ENCODE measurements at places on chromosomes 4 and X.

- no peak for DNase-seq
Observed at GRCh38 chr4:184280137-184280536, 62.5 kb upstream of the ENPP6 start.

- DNase-seq, result no peak
Observed at GRCh38 chr4:182189103-182189878, 53.9 kb upstream of the TENM3 start.

DNA sequence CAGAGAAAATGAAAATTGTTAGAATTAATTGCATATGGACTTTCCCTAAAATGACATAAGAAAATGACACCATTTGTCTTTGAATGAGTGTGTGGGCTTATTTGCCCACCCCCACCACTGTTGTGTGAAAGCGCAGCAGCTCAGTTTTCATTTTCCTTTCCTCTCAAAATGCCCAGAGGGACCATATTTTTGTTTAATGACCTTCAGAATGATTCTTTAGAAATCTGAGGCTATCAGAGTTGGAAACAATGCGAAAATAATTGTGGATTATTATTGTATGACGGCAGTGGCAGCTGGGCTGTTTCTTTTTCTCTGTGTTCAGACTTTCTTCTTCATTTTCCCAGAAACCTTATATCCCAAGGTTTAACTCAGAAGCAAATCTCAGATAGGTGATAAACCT is 44.6 kb upstream of the TEX13A start:
- DNase-seq, result no peak

GRCh38 chr4:109276482-109277095 is 25.9 kb downstream of the COL25A1 start:
- DNase-seq, result no peak

DNA sequence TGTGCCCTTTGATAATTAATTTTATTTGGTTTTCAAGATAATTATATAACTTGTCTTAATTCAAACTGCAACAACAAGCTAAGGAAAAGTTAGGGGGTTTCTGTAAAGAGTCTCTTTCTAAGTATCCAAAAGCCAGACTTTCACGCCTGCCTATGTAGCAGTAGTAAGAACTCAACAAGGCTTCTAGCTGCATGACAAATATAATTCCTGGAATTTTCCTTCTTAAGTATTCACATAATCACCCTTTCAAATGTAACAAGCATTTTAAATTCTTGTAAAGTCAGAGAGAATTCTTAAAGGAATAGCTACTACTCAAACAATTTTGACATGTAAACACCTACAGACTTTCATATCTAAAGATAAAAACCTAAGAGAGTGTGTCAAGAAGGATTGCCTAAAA is 189.7 kb upstream of the NDST3 start:
- no peak for DNase-seq

- no peak for DNase-seq
Observed at GRCh38 chr4:101055392-101055791, 291.9 kb downstream of the PPP3CA start.

- no peak for DNase-seq
Observed at GRCh38 chr4:185950891-185951290, 118.1 kb upstream of the TLR3 start.

DNA sequence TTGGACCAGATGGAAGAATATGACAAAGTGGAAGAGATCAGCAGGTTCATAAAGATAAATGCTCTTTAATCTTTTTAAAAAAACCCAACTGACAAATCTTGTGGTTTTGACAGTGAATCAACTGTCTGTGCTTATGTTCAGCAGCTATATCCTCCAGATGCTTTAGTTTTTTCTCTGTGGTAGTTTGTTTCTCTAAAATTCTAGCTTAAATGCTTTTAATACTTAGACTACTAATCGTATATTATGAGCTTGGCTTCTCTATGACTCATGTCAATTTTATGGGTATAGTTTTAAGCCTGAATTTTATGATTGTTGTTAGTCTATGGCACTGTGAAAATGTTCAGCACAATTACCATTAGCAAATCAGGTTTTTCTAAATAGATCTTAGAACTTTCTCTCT is 12.9 kb downstream of the HHIP start:
- DNase-seq, result no peak

DNA sequence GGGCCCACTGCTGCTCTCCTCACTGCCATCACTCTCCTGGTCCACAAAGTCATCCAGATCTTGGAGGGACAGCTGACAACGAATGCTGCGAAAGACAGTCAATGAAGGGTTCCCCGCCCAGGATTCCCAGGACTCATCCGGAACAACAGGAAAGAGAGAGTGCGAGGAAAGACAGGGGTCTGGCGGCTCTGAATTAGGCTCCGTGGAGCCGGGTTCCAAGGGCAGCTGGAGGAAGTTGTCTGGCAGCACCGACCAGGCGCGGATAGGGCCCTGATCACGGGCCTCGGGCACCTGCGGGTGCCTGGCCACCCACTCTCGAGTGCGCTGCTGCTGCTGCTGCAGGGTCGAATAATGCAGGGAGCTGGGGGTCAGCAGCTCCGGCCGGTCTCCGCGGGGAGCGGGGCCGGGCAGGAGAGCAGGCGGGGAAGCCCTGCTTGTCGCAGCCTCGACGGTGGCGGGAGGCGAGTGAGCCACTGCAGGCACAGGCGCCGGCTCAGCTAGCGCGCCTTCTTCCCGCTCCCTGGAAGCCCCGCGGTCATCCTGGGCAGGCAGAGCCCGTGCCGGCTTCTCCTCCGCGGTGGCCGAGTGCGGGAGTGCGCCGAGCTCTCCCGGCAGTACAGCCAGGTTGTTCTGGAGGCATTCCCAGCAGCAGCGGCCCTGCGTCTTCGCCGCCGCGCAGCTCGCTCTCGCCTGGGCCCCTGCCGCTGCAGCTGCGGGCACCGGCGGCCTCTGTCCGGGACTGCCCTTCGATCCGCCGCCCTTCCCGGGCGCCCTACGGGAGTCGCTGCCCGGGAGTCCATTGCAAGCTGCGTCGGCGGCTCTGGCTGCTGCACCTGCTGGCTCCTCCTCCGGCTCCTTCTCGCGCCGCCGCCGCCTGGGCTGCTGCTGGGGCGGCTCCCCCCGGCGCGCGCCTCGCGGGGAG is 1.1 kb downstream of the SOWAHB start:
- no peak for DNase-seq

GRCh38 chr4:53586121-53586816 is 5.0 kb downstream of the LNX1 start:
- DNase-seq, result no peak

DNA sequence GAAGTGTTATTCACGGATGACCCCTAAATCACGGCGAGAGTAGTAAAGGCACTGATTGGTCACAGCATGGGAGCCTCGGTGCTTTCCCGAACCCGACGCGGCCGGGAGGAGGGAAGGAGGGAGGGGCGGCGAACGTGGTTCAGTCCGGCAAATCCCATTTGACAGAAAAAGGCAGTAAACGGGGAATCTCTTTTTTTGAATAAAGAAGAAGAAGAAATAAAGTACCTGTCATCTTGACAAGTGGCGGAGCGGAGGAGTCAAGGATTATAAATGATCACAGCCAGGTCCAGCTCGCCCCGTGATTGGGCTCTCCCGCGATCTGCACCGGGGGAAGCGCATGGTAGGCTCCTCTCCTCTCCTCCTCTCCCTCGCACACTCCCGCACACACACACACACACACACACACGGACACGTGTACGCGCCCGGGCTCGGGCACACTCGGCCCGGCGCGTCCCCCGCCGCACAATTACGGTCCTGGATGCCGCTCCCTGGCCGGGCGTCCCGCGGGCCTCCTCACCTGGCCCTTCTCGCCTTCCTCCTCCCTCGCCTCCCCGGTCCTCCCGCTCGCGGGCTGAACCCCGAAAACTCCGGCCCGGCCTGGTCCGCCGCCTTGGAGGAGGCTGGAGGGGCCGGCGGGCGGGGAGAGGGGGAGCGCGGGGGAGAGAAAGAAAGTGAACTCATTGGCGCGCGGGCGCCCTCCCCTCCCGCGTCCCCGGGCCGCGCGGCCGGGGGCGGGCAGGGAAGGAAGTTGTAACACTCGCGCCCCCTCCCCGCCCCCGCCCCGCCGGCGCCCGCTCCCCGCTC is 99.2 kb upstream of the TENM3 start:
- DNase-seq, result no peak

- no peak for DNase-seq
Observed at GRCh38 chr4:5895287-5895686, 2.4 kb upstream of the CRMP1 start.

DNA sequence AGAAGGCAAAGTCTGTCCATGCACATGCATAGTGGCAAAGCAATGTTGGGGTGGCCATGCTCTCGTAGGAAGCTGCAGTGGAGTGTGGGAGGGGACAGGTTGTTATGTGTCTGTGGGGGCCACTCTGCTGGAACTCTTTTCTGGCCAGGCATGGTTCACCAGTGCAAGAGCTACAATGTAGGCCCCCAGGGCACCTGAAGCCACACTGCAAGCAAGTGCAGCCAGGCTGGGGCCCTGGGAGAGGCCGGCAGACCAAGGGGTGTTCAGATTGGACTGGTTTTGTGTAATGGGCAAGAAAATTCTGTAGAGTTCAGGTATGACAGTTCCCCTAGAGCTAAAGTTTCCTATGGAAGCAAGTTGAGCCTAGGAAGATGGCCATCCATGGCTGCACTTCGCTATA is 97.0 kb upstream of the ZC4H2 start:
- DNase-seq, result no peak

GRCh38 chr4:182236186-182236585 is 7.0 kb upstream of the TENM3 start:
- DNase-seq, result no peak

- DNase-seq, result no peak
Observed at GRCh38 chr4:57013543-57014120, 34.9 kb downstream of the POLR2B start.

DNA sequence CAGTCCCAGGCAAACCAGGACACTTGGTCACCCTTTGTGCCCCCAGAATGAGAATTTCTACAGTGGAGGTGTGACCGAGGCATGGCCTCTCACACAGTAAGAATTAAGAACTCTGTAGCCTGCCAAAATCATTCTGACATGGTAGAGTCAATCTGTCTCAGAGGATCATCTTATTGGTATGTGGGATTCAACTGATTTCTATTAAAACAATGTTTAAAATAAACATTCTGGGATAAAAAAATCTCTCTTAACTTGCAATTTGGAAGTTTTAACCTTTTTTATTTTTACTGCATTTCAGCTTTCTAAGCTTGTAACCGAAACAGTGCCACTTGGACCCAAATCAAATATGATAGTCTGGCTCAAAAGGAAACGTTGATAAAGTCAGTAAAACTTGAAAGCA is 165.4 kb upstream of the LDB2 start:
- DNase-seq, result no peak

DNA sequence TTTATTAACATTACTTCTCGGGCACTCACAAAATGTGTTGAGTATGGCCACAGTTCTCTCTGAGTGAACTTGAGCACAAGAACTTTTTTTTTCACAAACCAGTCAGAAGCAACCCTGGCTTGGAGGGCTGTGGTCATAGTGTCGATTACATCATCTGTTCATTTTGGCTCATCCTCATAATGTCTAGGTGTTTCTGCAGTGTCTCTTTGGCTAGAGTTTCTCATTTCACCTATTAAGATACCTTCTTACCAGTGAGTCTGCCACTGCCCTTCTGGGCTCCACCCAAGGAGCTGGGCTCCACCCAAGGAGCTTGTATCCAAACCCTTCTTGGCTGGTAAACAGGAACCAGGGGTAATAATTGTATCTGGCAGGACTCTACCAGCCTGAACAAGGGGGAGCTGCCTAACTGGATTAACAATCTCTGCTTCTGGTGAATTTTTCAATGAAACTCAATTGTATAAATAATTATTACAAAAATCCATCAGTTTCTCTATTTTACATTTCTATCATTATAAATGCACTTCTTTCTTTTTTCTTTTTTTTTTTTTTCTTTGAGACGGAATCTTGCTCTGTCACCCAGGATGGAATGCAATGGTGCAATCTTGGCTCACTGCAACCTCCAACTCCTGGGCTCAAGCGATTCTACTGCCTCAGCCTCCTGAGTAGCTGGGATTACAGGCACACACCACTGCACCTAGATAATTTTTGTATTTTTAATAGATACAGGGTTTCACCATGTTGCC is 667.7 kb upstream of the SLIT2 start:
- no peak for DNase-seq

- DNase-seq, result no peak
Observed at GRCh38 chr4:88937081-88937480, 119.9 kb downstream of the FAM13A start.

GRCh38 chrX:45083314-45083713 is 117.4 kb downstream of the DIPK2B start:
- DNase-seq, result no peak

- no peak for DNase-seq
Observed at GRCh38 chr4:53508446-53508845, 82.8 kb downstream of the LNX1 start.

GRCh38 chr4:82691431-82691830 is 107.2 kb downstream of the SCD5 start:
- DNase-seq, result no peak

- no peak for DNase-seq
Observed at GRCh38 chr4:121070696-121071639, 1.4 kb downstream of the NDNF start.

GRCh38 chr4:1349359-1350168 is 2.6 kb downstream of the UVSSA start:
- no peak for DNase-seq

GRCh38 chr4:155780775-155781174 is 22.0 kb downstream of the GUCY1B1 start:
- DNase-seq, result no peak

- DNase-seq, result no peak
Observed at GRCh38 chrX:153444333-153445011, 1.4 kb downstream of the TREX2 start.

DNA sequence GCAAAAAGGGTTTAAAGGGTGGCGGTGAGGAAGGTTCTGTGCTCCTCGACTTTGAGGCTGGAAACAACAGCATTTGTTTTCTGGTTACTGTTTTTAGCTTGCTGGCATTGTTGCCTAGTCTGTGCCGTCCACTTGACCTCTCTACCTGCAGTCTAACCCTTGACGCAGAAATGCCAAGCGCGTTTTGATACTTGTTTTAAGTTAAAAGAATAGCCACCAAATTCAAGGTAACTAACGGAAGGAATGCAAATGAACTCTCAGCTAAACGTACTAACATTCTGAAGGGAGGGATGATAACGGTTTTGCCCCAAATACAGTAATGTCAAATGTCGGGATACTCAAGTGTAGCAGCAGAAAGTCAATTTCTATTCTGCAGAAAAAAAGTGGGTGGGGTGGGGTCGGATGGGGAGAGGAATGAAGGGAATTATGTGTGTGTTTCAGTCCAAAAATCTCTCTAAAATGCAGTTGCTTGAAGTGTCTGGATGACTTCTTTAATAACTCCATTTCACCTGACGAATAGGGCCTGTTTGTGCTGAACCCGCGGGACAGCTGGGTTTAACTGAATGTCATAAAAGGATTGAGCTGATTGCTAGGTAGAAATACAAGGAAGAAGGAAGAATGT is 3.4 kb upstream of the NKX6-1 start:
- DNase-seq, result no peak

GRCh38 chr4:2790583-2791517 is 2.0 kb upstream of the SH3BP2 start:
- no peak for DNase-seq

- DNase-seq, result no peak
Observed at GRCh38 chrX:120477453-120477852, 8.4 kb upstream of the LAMP2 start.
